ENCODE measurements at places on chromosomes 5 and 9.

DNA sequence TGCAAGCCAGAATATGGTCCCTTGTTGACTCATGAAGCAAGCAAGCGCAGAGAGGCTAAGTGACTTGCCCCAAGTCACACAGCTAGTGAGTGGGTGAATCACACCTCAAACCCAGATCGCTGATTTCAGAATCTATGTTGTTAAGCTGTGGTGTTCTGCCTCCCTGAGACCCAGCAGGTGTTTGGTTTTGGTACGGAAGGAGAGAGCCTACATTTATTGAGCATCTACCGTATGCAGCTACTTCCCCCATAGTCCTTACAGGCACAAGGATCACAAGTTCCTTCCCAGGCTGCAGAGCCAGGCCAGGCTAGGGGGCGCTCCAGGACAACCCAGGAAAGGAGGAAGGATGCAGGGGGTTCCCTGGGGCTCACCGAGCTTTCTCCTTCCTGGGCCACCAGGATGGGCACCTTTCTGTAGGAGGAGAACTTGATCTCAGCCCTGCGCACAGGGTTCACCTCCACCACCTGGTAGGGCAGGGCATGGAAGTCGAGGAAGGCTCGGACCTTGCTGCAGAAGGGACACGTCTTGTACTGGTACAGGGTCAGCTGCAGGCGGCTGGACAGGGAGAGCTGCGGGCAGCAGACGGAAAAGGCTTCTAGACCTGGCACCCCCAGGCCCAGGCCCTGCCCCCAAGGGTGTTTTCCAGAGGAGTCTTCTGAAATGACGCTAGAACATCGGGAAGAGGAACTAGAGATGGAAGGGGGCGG lies 2.5 kb downstream of the PTGES2 start:
- DNase-seq: no peak

- DNase-seq: no peak
Measured at GRCh38 chr5:172185096-172185461, 2.9 kb downstream of the STK10 start.

DNA sequence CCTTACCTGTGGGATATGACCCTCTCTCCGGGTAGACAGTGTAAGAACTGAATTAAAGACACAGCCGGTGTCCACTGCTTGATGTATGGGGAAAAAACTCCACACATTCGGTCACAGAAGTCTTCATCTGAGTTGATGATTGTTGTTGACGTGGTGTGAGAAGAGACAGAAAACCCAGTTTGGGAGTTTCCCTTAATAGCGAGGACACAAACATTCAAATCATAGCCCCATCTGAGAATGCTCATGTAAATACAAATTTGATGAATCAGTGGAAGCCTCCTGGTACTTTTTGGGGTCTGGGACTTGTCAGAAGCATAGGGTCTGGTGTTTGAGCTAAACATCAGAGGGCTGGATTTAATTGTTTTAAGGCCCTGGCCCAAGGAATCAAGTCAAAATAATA lies 11.0 kb downstream of the HAVCR1 start:
- no peak for DNase-seq

DNA sequence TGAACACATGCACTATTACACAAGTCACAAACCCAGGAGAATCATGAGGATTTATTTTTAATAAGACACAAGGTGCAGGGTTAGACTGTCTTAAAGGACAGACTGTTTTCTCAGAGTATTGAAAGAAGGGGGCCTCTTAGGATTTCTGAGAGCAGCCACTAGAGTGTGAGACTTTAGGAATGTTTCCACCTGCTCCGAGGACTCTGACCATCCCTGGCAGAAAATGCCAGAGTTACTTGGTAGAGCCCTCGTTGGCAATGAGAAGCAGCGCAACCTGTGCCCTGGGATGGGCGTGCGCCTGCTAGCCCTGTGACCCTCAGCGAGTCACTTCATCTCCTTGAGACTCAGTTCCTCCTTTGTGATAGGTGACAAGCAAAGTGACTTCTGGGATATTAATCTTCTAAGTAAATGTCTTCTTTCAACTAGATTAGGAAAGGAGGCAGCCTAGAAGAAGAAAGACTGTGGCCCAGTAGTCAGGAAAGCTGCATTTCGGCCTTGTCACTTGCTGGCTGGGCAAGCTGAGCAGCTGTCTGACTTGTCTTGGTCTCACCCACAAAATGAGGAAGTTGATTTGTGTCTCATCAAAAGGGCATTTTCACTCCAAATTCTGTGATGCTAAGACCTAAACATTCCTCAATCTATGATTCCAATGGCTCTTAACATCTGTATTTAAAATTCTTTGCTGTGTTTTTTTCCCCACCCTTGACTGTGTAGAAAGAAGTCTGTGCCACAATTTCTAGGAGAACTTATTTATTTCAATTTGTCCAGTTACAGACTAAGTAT lies 60.5 kb downstream of the PTCD2 start:
- DNase-seq: no peak

GRCh38 chr9:109450346-109450745 lies 47.8 kb downstream of the PTPN3 start:
- no peak for DNase-seq

GRCh38 chr9:109139851-109140250 lies 20.1 kb upstream of the TMEM245 start:
- DNase-seq: no peak

- no peak for DNase-seq
Measured at GRCh38 chr5:10789021-10789420, 28.0 kb upstream of the DAP start.

DNA sequence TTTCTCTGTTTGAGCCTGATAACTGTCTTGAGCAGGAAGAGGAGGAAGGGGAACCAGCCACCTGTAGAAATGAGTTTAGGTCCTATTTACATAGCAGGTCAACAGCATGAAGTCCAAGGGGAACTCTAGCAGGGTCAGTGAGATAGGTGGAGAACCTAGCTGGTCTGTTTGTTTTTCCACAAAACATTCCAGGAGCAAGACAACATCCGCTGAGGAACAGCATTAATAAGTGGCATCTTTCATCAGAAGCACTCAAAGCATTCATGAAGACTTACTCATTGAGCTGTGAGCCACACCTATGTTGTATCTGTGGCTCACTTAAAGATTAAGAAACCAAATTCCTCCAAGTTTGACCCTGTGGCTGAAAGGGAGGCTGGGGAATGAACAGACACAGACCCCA lies 115.9 kb downstream of the ACTBL2 start:
- no peak for DNase-seq

DNA sequence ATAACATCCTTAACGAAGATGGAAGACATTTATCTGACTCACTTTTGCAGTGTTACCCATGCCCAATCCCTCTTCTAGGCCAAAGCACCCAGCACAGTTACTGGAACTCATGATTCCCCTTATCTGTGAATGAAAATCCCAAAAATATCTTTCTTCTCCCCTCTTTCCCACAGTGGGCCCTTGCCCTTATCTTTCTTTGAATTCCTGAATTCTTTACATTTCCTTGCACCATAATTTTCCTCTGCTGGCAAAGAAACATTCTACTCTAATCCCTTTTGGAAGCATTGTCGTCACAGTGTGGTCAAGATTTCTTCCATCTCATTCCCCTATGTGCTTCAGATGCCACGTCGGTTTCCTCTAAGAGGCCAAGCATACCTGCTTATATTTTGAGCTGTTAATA lies 135.9 kb upstream of the LIFR start:
- DNase-seq: no peak

GRCh38 chr5:159601216-159601615 lies 270.9 kb upstream of the IL12B start:
- no peak for DNase-seq

DNA sequence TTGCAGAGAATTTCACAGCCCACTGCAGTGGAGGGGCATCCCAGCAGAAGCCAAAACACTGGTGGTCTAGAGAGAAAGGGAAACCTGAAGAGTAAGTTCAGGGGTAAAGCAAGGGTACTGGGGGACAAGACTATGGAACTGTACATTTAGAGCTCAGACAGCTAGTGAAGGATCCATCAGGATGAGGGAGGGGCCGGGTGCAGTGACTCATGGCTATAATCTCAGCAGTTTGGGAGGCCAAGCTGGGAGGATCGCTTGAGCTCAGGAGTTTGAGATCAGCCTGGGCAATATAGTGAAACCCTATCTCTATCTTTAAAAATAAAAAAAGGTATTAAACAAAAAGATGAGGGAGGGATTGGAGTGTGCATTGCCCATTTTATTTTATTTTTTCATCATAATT lies 7.8 kb upstream of the ANKH start:
- DNase-seq: no peak

- no peak for DNase-seq
Measured at GRCh38 chr9:92535940-92536850, at the start of gene ECM2. Gene ECM2 (minus strand): TSS chr9:92535990. CDS start chr9:92522866, 13,124 bp downstream.

- no peak for DNase-seq
Measured at GRCh38 chr5:160054831-160055230, 45.9 kb downstream of the TTC1 start.

DNA sequence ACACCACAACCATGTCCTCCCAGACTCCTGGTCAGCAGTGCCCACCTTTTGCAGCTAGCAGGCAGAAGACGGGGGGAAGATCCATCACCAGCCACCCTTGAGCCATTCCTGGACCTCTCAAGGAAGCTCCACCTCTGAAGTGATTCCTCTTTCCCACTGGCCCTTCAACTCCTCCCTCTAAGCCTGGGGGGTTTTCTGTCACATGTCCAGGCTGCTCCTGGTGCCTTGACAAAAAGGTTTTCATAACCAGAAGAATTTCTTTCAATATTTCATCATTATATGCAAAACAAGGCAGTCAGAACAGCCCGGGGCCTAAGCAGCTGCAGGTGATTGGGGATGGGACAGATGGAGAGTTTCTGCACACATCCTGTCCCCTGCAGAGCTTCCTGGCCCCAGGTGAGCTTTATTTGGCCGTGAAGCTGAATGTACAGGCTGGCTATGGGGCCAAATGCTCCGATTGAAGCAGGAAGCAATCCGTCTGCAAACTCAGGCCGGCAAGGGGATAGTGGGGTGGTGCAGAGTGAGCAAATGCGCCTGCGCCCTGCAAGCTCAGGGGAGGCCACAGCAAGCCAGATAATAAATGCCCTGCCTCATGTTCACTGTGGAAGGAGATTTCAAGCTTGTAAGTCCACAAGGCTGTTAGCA lies 173.5 kb downstream of the C5orf15 start:
- no peak for DNase-seq

DNA sequence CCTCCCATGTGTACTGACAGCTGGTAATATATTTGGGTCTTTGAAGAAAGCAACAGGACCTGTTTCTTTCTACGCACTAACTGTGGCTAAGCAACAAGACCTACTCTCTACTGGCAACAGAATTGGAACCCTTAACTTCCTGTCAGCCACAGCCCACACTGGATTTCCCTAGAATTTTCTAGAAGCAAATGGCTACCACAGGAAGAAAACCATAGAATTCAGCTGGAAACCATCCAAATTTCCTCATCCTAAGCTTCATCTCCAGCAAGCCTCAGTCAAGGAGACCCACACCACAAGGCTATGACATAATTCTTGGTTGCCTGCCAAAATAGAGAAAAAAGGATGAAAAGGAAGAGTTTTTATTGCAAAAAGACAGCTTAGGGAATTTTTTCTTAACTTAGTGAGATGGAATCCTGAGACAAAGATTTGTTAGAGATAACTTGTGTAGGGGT lies 171.8 kb upstream of the TNC start:
- no peak for DNase-seq

GRCh38 chr5:141007791-141008190 lies 41.5 kb downstream of the PCDHAC2 start:
- DNase-seq: no peak

- DNase-seq: no peak
Measured at GRCh38 chr9:121182101-121182836, 19.4 kb downstream of the RAB14 start.

DNA sequence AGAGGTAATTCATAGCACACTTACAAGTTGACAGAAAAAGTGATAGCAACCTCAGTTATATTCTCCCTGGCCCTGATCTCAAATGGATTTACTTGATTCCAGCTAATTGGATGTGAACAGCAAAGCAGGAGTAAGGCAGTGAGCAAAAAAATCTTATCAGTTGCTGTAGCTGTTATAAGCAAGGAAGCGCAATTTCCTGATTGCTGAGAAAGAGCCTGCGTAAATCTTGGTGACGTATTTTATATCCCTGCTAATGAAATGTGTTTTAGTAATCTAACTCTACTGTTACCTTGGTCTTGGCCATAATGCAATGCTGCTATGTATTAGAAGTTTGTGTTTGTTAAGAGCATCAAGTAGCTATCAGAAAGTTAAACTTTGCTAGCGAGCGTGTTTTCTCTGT lies 661.2 kb upstream of the SEMA6A start:
- no peak for DNase-seq

DNA sequence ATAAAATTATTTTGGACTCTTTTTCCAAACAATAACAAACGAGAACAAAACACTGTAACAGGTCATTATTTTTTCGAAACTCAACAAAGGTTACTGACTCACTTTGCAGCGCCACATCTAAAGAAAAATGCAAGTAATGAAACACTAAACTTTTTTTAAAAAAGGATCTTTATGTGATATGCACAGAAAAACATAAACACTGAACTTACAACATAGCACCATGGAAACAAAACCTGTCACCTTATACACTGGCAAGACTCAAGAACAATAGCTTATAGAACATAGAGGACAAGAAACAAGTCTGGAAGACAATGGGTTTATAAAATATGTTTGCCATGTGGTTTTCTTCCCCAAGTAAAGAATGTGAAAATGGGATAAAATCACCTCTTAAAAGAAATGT lies 85.2 kb downstream of the AUH start:
- DNase-seq: no peak

- no peak for DNase-seq
Measured at GRCh38 chr9:133729617-133730281, 8.4 kb downstream of the SARDH start.

DNA sequence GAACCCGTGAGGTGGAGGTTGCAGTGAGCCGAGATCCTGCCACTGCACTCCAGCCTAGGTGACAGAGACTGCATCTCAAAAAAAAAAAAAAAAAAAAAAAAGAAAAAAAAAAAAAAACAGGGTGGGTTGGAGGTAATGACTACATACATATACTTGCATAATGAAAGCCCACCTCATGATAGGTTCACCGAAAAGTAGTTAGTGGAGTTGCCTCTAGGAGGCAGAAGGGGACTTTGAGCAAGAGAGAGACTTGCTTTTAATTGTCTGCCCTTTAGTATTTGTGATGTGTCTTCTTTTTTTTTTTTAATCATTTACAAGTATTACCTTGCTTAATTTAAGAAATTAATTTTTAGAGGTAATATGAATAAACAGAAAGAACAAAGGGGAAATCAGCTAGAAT lies 99.8 kb downstream of the PPARGC1B start:
- peak; percentile 0 for DNase-seq

- peak; percentile 88 for DNase-seq
Measured at GRCh38 chr9:74496819-74497747, at the start of gene RORB. Gene RORB (plus strand): TSS chr9:74497335. CDS start chr9:74497977, 642 bp downstream.

GRCh38 chr5:76724871-76725270 lies 8.9 kb downstream of the F2R start:
- no peak for DNase-seq

Data from NCI-H1092 (cell line).